C1 segment of cervical spinal cord (tissue), 14 donors: ENCODE measurements at places on chromosomes 1 and 21.

- no peak for DNase-seq
Measured at GRCh38 chr21:31255896-31256295, 88.2 kb downstream of the TIAM1 start.

- DNase-seq, result no peak
Measured at GRCh38 chr1:117178756-117179155, 32.0 kb downstream of the VTCN1 start.

- no peak for DNase-seq
Measured at GRCh38 chr1:31155216-31155806, 84.4 kb downstream of the NKAIN1 start.

DNA sequence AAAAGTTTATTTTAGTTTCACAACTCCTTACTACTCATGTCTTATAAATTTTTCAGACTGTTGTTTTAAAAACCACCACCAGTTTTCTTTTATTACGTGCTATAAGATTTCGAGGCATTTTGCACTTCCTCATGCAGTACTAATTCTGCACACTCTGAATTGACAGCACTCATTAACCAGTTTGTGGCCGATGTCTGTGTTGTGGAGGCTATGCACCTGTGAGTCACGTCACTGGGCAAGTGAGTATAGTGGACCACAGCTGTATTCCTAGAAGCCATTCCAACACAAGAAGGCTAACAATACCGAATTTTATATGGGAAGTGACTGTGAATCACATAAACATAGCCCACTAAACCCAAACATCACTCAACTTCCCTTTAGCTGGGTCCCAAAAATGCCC lies 21.0 kb upstream of the SPATA6 start:
- no peak for DNase-seq

DNA sequence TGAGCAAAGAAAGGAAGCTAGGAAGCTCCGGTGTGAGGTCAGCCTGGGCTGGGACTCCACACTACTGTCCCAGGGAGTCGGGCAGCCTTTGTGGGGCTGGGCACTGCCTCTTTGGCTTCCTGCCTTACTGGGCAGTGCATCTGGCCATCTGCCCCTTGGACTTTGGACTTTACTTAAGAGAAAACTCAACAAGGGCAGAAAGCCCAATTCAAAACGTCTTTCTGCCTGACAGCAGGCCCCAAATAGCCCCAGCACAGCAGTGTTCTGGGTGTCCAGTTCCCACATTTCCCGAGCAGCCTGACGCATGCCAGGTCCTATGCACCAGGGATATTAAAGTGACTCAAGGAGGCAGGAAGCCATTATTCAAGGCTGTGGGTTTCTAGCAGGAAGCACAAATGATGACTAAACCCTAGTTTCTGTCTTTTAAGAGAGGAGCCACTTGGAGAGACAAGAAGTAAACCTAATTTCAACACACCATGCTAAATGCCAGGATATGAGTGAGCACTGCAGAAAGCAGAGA lies 37.9 kb upstream of the EDEM3 start:
- no peak for DNase-seq

DNA sequence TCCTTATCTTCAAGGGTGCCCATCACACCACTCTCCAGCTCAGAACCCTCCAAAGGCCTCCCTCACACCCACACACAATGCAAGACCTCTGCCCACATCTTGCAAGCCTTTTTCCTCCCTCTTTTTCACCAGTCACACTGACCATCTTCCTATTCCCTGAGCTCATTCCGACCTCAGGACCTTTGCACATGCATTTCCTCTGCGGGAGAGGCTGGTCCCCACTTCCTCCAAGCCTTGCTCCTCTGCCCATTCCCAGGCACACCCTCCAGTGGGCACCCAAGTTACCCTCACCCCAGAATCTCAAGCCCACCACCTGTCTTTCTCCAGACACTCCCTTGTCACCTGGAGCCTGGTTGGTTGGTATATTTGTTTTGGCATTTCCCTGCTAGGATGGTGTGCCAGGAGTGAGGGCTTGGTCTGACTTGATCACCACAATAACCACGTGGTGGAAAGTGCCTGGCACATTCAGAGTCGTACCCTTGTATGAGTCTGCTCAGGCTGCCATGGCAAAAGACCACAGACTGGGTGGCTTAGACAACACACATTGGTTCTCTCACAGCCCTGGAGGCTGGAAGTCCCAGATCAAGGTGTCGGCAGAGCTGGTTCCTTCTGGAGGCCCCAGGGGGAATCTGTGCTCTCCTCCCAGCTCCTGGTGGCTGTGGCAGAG lies 13.2 kb downstream of the MX2 start:
- no peak for DNase-seq

- no peak for DNase-seq
Measured at GRCh38 chr1:245599371-245600174, 444.8 kb downstream of the KIF26B start.

- no peak for DNase-seq
Measured at GRCh38 chr1:243605604-243606003, 244.4 kb downstream of the AKT3 start.

GRCh38 chr1:213287987-213288386 lies 236.9 kb downstream of the RPS6KC1 start:
- no peak for DNase-seq

DNA sequence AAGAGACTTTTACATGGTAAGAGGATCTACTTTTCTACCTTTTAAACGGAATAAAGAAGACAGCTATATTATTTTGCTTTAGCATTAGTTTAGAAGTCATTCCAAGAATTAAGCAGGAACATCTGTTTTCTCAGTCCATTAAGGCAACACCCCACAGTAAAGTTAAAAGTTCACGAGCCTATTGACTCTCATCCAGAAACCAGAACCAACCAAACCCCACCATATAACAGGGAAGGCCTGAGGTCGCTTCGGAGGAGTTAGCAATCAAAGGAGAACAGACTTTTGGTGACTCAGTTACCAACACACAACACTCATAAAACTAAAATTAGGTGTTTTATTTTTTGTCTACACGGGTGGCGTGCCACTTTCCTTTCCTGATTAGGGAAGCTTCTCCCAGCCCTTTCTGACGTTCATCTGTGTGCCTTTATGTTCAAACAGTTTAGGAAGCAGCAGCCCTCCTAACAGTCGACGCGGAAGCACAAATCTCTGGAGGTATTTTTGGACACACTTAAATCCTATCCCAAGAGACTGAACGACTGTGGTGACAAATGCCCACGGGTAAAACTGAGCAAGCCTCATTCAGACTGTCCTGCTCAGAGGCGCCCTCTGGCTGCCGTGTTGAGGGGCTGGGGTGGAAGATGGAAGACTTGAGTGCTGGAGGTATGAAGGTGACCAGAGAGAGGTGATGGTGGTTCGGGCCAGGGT lies 8.6 kb upstream of the PLA2G2C start:
- no peak for DNase-seq
